Fibroblast of the aortic adventitia (primary cell): ENCODE measurements at places on chromosomes 16 and 17.

DNA sequence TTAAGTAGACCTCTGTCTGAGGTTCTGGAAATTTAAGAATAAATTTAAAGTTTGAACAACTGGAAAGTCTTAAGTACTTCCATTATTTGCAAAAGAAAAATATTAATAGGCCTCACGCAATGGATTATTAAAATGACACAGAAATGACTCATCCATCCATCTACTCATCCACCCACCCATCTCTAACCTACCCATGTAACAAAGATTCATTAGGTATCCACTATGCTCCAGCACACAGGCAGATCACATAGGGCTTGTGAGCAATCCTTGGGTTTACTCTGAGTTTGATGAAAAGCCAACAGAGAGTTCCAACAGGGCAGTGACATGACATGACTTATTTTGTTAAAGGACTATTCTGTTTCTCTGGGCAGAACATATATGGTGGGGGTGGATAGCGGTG lies 93.3 kb downstream of the HELZ start:
- peak; percentile 34 for DNase-seq

DNA sequence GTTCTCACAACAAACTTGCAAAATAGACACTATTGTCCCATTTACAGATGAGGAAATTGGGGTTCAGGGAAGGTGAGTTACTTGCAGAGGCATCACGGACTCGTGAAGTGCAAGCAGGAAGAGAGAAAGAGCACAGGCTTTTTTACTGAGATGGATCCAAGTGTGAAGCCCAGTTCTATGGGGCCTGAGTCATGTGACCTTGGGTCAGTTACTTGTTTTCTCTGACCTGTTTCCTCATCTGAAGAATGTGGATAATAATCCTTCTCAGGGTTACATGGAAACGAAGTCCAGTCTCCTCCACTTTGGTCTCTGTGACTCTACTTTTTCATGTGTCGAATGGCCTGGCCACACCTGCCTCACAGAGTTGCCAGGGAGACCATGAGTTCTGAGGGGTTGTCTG lies 134.4 kb downstream of the SPACA3 start:
- no peak for DNase-seq

GRCh38 chr17:4634976-4635375 lies 6.5 kb downstream of the ALOX15 start:
- DNase-seq = peak; percentile 11

GRCh38 chr17:77916703-77917481 lies 41.6 kb upstream of the TNRC6C start:
- DNase-seq = no peak

DNA sequence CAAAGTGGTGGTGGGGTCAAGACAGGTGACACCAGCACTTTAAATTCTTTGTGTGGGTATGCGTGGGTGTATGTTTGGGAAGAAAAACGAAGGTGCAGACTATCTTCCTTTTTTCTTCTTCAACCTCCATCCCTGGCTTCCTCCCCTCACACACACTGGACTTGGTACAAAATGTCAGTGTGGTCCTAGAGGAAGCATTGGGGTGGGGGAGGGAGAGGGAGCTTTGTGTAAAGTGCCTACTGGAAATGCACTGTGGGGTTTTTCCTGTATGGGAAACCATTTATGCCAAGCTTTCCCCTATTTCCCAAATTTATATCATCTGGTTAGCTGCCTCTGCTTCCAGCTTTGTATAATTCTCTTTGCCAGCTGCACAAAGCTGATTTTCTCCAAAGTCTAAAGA lies 44.4 kb downstream of the SLFN12L start:
- DNase-seq = no peak

- DNase-seq = no peak
These were observed 436.2 kb downstream of the SLC39A11 start for GRCh38 chr17:72656130-72656763.

DNA sequence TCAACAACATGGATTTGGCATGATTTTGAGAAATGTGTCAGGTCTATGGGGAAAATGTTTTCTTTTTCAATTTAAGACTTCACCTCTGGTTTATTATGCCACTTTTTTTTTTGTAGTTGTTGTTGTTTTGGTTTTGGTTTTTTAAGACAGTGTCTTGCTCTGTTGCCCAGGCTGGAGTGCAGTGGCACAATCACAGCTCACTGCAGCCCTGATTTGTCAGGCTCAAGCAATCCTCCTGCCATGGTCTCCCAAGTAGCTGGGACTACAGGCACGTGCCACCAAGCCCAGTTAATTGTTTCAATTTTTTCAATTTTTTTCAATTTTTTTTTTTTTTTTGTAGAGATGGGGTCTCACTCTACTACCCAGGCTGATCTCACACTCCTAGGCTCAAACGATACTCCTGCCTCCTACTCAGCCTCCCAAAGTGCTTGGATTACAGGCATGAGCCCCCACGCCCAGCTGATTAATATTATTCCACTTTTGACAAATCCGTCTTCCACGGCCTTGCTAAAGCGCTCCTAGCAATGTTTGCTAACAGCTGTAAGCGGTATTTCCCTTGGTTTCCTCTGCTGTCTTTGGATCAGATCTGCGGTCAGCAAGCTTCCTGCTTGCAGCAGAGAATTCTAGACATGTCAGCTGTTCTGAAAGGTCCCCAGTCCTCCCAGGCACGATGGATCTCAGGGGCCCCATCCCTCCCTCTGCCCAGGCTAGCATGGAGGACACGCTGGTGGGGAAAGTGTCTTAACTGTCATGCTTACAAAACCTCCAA lies 7.0 kb upstream of the MILR1 start:
- peak; percentile 54 for DNase-seq
